ENCODE measurements at places on chromosomes 5 and 9. TPM values are rescaled to one million over a fixed set of nuclear protein-coding genes. Genes with fewer than 3 reads are reported as not detected.

DNA sequence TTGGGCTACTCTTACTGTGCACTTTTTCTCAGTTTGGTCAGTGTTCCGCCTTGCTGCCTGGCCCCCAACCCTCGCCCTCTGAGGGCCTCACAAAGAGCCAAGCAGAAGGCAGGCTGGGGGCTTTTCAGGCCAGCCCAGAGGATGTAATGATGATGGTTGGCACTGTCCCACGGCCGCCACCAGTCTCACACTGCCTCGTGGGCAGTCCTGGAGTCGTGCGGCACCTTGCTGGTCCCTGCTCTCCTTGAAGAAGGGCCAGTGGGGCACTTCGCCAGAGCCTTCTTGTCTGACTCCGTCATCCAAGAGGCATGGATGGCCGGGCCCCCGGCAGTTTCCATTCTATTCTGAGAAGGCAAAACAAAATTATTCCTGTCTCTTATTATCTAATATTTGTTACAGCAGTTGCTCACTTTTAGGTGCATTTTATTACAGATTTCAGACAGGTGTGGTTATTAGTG, 21.0 kb downstream of the TENT4A start:
- DNase-seq, result no peak

DNA sequence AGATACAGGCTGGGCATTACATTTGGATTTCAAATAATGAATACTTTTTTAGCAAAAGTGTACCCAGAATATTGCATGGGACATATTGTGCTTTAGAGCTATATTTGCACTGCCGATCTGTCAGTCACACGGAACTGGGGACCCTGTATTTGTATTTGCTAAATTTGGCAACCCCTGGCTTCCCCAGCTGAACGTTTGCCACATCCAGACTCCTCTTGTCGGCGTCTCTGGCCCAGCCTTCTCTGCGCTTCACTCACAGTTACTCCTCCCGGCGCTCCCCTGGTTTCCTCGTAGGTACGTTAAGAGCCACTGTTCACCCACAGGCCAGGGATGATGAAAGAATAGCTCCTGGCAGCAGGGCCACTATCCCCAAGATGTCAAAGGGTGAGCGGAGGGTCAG, 58.7 kb downstream of the NSUN2 start:
- DNase-seq, result no peak

PTPN3 gene
- 36.4 TPM for total RNA-seq

GRCh38 chr5:125798307-125798706, 624.9 kb upstream of the GRAMD2B start:
- no peak for DNase-seq

DNA sequence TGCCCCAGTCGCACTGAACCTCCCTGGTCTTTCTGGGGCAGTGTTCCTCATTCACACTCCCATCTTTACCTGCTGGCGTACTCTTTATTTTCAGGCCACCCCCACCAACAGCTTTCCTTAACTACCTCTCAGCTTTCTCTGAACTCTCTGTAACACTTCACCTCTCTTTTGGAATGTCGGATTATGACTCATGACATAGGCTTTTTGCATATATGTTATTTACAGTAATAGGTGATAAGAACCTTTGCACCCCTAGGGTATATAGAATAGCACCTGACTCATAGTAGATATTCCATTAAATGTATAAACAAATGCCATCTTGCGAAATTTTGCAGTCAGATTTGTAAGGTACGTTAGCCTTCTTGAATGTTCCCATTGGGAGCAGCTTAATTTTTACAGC, 52.9 kb upstream of the MIER3 start:
- no peak for DNase-seq

MVB12B gene
- total RNA-seq, result 37.5 TPM

F2RL2 gene
- total RNA-seq, result not detected
